ENCODE measurements at places on chromosomes 7 and 10.

DNA sequence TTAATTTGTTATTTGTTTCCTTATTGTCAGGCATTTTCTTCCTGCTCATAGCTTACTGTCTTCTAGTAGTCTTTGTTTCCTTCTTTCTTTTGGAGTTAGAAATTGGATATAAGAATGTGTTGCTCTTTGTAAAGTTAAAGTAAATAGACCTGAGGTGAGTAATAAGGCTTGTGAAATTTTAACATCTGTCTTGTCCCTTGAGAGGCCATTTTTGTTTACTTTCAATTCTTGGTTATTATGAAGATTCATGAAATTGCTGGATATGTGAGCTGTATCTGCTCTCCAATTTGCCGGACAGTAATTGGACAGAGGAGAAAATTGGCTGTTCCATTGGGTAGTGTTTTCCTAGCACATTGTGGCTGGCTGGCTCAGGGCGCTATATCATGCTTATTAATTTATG, 260.7 kb downstream of the EXOC4 start:
- no peak for DNase-seq

- no peak for DNase-seq
Observed at GRCh38 chr10:6053816-6054631, 8.1 kb downstream of the IL2RA start.

GRCh38 chr7:24714676-24715010, 42.6 kb downstream of the GSDME start:
- no peak for DNase-seq

- DNase-seq = no peak
Observed at GRCh38 chr10:123428391-123428790, 237.8 kb upstream of the GPR26 start.

- DNase-seq = no peak
Observed at GRCh38 chr10:115209133-115209532, 116.0 kb downstream of the ATRNL1 start.

GRCh38 chr10:29377333-29377961, 88.6 kb downstream of the LYZL1 start:
- no peak for DNase-seq

GRCh38 chr7:47091141-47091540, 490.8 kb downstream of the TNS3 start:
- DNase-seq = no peak

DNA sequence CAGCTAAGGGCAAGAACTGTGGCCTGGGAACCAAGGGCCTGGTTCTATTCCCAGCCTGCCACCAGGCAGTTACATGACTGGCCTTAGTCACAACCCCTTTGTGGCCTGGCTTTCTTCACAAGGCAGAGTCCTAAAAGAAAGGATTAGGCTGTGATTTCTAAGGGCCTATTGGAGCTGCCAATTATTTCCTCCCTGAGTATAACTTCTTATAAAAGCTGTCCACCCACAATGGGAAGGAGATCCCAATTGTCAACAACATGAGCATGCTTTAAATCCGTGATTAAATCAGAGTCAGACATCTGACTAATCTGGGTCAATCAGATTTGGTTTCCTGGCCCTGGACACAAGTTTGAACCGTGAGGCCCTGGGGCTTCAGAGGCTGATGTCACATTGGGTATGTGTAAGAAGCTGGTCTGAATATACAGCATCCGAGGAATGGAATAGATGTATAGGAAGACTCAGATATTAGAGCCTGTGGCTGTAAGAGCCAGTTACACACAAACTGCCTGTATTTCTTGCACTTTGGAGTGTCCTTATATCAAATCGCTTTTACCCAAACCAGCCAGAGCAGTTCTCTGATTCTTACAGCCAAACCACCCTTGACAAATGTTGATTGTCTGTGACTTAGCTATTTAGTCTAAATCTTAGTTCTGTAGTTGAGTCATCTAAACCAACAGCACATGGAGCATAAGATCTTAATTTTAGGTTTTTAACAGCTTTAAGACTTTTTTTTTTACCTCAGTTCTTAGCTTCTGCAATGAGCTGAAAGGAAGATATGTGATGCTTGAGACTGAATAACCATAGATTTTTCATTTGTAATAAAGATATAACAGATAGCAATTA, 61.3 kb downstream of the ABCB4 start:
- no peak for DNase-seq

DNA sequence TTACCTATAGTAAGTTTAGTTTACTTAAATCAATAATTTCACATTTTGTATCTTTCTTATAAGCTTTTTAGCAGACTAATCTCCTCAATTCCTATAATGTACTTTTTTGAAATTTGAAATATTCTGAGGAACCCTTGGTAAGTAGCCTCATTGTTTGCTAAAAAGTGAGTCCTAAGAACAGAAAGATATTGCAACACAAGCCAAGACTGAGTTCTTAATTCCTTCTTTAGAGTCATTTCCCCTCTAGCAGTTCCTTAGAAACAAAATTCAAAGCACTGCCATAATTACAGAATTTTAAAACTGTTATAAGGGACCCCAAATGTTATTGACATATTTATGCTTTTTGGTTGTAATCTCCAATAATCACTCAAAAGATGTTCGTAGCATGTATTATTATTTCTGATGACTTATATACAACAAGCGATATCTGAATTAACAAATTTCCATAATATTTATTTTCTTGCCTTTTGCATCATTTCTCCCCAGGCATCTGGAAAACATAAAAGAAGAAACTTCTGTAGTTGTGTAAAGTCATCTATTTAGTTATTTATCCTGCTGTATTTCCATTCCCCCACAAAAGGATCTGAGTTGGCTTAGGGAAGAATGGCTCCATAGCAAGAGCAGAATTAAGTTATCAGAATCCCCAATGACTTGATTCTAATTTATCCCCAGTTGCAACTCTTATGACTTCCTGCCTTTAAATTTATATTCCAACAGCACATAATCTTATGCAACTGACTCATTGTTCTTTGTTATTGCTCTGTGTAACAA, 67.8 kb downstream of the TMEM26 start:
- no peak for DNase-seq

DNA sequence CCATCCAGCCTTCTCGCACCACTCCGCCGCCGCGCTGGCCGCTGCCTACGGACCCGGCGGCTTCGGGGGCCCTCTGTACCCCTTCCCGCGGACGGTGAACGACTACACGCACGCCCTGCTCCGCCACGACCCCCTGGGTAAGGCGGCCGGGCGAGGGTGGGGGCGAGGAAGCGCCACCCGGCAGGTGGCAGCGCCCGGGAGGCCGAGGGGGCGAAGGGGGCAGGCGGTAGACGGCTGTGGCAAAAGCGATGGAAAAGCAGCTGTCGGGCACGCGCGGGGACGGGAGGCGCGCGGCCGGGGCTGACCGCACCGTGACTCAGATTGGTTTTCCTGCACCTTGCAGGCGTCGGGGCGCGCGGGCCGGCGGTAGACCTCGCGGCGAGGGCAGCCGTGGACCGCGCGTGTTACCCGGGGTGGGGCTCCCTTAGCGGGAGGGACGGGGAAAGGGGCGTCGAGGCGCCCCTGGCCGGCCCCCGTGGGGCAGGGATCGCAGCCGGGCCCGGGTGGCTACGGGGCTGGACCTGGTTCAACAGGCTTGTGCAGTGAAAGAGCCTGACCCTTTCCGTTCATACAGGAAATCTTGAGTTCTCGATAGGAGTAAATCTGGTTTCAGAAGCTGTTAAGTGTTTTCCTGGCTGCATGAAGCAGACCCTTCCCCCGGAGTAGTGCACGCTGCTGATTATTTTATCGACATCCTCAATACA, 608 bp downstream of the HHEX start:
- peak; percentile 54 for DNase-seq

DNA sequence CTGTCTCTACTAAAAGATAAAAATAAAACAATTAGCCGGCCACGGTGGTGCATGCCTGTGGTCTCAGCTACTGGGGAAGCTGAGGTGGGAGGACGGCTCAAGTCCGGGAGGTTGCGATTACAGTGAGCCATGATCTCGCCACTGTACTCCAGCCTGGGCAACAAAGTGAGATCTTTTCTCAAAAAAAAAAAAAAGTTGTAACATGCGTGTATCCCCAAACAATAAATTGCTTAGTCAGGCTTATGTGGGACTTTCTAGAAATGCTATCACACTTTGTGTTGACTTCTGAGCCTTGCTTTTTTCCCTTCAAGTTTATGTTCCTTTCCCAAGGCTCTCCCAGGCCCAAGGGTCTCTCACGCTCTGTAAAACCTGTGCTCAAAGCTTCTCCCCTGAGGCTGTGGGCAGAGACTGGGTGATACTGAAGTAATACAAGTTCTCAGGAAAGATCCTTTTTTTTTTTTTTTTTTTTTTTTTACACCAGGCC, 88.0 kb upstream of the TNS3 start:
- no peak for DNase-seq

DNA sequence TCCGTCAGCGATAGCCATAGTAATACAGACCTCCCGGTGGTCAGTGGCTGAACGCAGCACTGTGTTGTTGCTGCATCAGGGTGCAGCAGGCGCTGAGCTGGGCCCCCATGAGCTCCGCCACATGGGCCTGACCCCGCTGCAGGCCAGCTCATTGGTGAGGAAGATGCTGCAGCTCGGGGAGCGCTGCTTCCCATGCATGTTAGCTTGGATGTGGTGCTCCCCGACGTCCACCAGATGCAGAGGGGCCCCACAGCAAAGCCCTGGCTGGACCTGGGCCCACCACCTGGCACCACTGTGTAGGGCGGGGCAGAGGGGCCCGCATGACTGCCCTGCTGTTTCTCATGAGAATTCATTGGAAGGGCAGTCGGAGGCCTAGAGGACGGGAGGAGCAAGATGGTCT, 50.8 kb downstream of the WDR37 start:
- no peak for DNase-seq

GRCh38 chr7:71239586-71240268, 107.8 kb downstream of the GALNT17 start:
- DNase-seq = no peak

- no peak for DNase-seq
Observed at GRCh38 chr7:138125598-138126111, 49.4 kb downstream of the AKR1D1 start.

- no peak for DNase-seq
Observed at GRCh38 chr7:149145031-149145845, 2.0 kb upstream of the ZNF398 start.

- DNase-seq = no peak
Observed at GRCh38 chr10:102646610-102647442, 2.5 kb downstream of the TRIM8 start.

DNA sequence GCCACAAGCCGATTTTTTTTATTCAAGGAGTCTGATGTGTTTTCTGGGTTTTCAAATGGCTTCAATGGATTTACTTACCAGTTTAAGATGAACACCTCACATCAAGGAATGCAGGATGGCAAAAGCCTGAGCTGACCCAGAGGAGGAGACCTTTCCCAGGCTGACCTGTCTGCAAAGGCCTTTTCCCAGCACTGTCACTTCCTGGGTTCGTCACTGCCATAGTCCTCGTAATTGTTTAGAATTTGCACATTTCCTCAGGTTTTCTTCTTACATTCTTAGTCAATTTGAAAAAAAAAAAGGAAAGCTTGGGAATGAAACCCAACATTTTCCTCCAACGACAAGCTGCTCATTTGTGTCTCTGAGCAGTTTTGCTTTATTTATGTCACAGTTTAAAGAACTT, 42.0 kb downstream of the PTER start:
- DNase-seq = no peak

DNA sequence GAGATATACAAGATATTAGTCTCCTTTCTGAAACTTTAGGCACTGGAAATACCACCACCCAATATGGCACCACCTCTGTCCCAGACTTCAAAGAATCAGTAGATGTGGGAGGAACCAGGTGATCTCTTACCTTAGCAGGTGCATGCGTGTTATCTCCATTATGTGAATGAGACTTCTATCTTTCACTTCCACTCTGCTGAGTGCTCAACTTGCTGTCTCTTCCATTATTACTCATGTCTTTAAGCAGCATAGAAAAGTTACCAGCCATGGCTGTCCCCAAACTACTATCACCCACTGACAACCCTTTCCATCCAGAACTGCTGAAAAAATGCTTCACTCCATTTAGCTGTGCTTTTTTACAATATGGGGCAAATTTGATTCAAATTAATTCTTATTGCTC, 101.5 kb upstream of the PRSS1 start:
- DNase-seq = no peak

DNA sequence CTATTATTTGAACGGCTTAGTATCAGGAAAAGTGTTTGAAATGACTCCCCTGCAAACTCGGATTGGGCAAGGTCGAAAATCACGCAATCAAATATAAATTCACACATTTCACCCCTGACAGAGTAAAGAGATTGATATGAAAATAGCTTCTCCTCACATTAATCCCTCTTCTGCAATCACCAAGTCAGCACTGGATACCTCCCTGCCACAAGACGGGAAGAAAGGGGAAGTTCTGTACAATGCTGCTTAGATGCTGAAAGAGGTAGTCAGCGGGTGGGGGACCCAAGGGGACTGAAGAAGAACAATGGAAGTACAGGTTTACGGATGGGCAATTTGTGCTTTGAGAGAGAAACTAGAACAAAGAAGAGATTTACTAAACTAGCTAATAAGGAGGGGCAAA, 72.0 kb upstream of the ANK3 start:
- DNase-seq = no peak

DNA sequence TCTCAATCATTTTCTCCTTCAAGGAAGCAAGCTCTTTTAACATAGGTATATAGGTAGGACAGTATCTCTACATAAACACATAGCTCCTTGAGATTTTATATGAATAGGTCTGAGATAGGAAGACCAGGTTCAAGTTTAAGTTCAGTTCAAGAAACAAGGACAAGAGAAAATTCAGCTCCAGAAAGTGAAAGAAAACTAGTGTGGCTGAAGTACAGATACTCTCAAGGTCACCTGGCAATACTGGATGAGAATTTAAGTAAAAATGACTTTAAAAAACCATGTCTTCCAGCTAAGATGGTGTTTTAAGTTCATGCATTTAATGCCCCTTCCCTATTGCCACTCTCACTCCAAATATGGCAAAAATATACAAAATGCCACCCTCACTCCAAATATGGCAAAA, 91.3 kb downstream of the OSBPL3 start:
- no peak for DNase-seq
